ENCODE measurements at places on chromosomes 3 and 15.

- no peak for DNase-seq
These were observed 307.1 kb downstream of the MECOM start for GRCh38 chr3:169356284-169356955.

DNA sequence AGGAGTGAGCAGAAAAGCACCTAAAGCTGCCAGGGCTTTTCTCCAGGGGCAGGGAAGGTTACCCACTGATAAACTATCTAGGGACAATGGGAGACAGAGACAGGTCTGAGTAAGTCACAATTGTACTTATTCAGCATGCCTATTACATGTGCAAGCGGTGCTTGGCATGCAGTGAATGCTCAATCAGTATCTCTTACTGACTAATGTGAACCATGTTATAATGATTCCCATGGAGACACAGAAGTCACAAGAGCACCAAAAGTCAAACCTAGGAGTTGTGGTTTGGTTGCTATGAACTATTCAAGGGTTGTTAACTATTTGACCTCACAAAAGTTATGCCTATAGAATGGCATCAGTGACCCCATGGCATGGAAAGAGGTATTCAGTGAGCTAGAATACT lies 50.0 kb upstream of the RASGRP1 start:
- no peak for DNase-seq

GRCh38 chr3:105359098-105359762 lies 7.5 kb upstream of the ALCAM start:
- DNase-seq, result no peak

GRCh38 chr3:152304160-152304559 lies 35.4 kb downstream of the MBNL1 start:
- DNase-seq, result no peak

- no peak for DNase-seq
These were observed 27.7 kb downstream of the MAGI1 start for GRCh38 chr3:66010739-66011655.

DNA sequence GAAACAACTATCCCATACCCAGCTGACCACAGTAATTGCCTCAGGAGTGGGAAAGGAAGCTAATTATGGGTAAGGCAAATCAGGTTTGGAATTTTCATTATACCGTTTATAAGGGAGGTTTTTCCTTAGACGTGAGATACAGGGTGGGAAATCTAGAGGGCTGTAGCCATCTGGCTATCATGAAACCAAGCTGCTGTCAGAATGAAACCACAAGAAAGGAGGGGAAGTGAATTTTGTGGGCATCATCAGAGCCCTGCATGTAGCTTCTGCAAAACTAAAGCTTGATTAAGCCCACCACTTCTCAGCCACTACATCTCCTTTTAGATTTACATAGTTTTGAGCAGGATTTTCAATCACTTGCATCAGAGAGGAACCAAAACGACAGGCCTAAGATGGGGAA lies 893.5 kb downstream of the TUSC7 start:
- no peak for DNase-seq

DNA sequence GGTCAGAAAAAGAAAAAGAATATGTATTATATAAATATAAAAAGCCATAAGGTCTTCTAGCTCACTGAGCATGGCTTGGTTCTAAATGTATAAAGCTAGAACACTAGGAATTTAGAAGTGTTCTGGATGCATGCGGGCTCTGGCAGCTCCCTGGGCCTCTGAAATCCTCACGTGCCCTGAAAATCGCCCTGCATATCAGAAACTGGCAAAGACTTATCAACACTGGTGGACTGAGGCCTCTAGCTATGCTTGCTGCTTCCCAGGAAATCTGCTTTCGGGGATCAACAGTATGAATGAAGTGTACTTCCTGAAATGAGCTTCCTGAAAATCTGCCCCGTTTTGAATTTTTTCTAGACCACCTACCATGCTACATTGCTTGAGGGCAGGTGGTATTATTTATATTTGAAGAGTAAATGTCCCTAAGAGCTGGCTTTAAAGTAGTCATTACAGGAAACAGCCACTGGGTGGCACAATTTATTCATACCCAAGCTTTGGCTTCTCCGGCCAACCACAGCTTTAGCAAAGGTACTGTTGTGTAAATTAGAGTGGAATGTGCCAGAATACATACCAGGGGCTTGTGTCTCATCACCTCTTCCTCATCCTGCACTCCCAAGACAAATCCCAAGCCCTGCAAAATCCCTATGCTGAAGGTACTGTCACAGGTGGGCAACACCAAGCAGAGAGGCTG lies 17.7 kb downstream of the CRTAP start:
- peak; percentile 58 for DNase-seq

- peak; percentile 9 for DNase-seq
These were observed 43.5 kb downstream of the CFAP92 start for GRCh38 chr3:128950223-128950938.

DNA sequence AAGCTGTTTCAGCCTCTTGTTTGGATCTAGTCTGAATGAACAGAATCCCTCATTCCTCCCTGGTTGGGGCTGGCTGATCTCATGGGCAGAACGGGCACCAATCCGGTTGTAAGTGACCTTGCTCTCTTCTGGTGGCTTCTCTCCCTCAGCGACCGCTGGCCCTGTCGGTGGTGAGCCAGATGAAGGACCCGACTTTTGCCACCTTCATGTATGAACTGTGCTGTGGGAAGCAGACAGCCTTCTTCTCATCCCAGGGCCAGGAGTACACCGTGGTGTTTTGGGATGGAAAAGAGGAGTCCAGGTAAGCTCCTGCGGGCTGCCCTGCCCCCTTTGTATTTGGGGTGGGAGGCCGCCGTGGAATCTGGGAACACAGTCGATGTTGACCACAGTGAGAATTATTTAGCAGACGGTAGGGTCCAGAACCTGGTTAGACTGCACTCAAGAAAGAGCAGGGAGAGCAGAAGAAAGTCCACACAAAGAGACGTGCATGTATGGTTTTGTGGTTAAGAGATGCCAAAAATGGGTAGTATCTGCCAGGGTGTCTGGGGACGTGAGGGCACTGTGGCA lies 138.8 kb downstream of the LRRK1 start:
- DNase-seq, result no peak

GRCh38 chr3:242602-243355 lies 46.2 kb downstream of the CHL1 start:
- no peak for DNase-seq

DNA sequence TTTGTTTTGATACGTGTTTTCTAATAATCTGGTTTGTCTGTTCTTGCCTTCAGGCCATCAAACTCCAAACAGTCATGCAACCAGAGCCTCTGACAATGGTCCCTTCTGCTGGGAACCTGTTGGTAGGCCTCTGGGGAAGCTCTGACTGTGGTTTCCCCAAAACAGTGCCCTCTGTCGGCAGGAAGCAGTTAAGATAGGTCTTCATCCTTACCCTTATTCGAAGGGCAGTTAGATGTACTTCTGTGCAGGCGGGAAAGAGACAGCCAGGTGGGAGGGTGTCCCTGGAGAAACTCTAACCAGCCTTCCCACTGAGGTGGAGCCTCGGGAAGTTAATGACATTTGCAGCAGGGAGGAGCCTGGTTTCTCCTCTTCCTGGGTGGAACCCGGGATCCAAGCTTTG lies 81.6 kb upstream of the CHMP2B start:
- DNase-seq, result no peak

- DNase-seq, result no peak
These were observed 38.0 kb downstream of the ACAN start for GRCh38 chr15:88841236-88841635.

GRCh38 chr3:114624047-114624445 lies 330.2 kb downstream of the TIGIT start:
- DNase-seq, result no peak

GRCh38 chr3:16932877-16933276 lies 48.1 kb downstream of the PLCL2 start:
- DNase-seq, result no peak

DNA sequence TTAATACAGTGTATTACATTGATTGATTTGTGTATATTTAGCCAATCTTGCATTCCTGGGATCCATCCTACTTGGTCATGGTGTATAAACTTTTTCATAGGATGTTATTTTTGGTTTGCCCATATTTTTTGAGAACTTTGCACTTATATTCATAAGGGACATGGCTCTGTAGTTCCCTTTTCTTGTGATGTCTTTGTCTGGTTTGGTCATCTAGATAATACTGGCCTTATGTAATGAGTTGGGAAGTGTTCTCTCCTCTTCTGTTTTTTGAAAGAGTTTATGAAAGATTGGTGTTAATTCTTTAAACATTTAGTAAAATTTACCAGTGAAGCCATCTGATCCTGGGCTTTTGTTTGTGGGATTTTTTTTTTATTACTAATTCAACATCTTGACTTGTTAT lies 9.6 kb downstream of the CHST13 start:
- no peak for DNase-seq

GRCh38 chr15:61835029-61835428 lies 225.2 kb downstream of the VPS13C start:
- DNase-seq, result no peak

DNA sequence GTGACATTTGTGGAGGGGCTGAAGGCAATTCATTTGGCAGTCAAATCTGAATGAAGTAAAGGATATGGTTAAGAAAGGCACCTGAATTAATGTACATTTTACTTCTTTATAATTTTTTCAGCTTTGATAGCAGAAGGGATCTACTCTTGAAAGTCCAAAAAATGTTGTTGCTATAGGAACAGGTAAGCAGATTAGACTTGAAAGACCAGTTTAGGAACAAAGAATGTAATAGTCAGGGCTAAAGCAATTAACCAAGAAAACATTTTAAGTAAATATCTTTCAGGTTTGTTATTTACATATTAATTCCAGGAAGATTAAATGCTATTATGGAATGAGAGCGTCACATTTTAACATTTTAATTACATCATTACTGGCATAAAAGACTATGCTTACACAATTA lies 1.1 kb downstream of the ATP13A4 start:
- no peak for DNase-seq

GRCh38 chr3:180117381-180118163 lies 80.8 kb upstream of the PEX5L start:
- DNase-seq, result no peak

DNA sequence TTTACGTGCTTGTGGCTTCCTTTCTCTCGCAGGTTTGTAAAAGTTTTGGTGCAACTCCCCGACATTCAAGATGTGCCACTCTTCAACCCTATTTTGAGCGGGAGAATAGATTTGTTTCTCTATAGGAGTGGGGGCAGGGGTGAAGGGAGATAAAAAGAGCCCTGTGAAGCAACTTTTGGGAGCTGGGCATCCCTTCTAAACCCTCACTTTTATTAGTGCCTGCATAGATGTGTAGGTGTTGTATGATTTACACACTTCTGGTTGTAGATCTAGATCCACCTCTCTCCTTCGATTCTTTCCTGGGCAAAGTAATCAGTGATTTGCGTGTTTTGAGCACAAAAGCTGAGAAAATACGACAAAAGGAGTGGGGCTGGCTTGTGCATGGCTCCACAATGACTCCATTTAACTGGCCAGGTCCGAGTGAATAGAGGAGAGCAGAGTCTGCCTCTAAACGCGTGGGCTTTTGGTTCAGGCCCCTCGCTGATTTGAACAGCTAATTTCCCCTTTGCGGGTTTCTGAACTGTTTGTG lies 17.7 kb downstream of the SOX2 start:
- no peak for DNase-seq

DNA sequence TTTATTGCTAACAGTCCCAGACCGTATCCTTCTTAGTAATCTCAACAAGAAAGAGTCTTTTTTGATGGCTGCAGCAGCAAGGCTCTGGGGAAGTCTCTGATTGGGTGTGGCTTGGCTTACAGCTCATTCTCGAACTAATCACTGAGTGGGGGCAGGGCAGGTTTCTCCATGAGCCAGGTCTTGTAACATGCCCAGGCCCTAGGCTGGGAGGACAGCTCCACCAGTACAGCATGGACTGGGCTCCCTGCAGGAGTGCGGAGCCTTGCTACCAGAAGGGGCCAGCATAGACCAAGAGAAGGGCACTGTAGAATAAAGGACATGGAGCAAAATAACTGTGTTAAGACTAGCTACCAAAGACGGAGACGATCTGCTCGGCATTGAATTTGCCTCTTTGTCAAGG lies 7.2 kb downstream of the CD276 start:
- no peak for DNase-seq

GRCh38 chr3:127173516-127174166 lies 19.3 kb upstream of the PRR23E start:
- DNase-seq, result no peak

DNA sequence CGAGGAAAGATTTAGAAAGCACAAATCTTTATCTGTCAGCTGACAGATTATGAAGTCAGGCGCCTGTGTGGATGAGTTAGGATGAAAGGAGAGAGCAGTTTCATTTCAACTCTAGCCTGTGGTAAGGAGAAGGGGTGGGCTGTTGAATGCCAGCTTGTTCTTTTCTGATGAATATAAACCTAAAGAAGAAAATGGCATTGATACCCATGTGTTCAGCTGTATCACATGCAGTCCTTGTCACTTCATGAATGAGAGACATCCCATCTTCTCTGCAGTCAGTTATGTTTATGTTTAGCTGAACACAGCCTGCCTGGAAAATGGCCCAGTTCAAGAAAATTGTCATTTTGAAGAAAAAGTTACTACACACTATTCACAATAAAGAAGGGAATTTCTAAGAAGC lies 345.7 kb upstream of the RBMS3 start:
- no peak for DNase-seq

DNA sequence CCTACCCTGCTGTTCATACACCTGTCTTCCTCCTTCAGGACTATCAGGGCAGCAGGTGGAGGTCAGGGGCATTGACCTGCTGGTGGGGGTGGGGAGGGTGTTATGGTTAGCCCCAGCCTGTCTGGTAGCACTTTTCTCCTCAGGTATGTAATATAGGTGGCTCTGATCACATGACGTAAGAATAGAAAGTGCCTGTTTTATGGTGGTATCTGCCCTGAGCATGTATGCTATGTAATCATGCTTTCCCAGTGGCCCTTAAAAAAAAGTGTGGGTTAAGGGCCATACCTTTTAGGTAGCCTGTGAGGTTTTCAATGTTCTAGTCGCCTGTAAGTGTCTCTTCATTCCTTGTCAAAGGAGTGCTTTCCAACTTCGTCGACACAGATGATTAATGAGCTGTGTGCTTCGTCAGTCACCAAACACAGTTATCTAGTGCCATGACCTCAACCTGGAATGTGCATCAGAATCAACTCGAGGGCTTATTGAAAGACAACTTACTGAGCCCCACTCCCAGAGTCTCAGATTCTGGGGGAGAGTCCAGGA lies 86.3 kb downstream of the KLHL25 start:
- no peak for DNase-seq

GRCh38 chr3:170941551-170941950 lies 33.1 kb upstream of the EIF5A2 start:
- DNase-seq, result no peak

GRCh38 chr15:65336493-65337435 lies 32.3 kb downstream of the RNU5B-1 start:
- no peak for DNase-seq

- no peak for DNase-seq
These were observed 5.4 kb upstream of the CRBN start for GRCh38 chr3:3184876-3185275.

DNA sequence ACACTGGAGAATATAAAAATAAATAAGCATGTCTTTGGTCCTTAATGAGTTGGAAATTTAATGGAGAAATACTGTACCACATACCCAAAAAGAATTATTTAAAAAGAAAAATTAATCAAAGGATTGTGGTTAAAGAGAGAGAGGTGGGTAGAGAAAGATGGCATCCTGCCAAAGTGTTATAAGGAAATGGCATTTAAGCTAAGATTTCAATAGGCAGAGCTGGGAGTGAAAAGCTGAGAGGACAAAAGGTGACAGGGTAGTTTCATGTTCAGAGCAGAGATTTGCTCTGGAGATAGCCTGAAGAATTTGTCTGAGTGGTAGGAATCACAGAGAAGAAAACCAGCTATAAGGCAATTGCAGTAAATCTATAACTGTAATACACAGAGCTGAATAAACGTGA lies 181.0 kb downstream of the SI start:
- no peak for DNase-seq

- no peak for DNase-seq
These were observed 3.7 kb downstream of the WNT5A start for GRCh38 chr3:55483196-55484095.

GRCh38 chr3:4926892-4927291 lies 52.3 kb upstream of the BHLHE40 start:
- no peak for DNase-seq

Measured in CD4-positive, alpha-beta T cell treated with Interleukin-12 subunit alpha and Interleukin-12 subunit beta, for 1 hour (primary cell).